ENCODE measurements at places on chromosomes 16 and 17.

DNA sequence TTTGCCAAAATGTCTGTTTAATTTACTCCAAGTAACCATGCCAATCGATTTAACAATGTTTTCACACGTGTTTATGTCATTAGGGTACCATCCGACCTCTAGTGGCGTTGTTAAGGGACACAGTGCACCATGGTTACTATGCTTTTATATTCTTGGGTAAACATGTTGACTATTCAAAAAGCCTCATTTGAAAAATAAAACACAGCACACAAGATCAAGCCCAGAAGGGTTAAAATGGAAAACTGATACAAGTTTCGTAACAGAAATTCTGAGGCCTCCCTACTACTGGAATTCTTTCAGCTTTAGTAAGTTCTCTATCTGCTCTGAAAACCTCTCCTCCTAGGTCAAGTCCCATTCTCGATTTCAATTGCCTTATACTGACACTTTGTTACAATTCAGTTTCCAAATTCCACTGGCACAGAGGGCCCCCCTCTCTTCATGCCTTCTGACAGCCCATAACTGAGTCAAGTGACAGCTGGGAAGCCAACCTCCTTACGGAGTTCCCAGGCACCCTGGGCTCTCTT lies 2.1 kb downstream of the CFAP20 start:
- peak; percentile 83 for DNase-seq

DNA sequence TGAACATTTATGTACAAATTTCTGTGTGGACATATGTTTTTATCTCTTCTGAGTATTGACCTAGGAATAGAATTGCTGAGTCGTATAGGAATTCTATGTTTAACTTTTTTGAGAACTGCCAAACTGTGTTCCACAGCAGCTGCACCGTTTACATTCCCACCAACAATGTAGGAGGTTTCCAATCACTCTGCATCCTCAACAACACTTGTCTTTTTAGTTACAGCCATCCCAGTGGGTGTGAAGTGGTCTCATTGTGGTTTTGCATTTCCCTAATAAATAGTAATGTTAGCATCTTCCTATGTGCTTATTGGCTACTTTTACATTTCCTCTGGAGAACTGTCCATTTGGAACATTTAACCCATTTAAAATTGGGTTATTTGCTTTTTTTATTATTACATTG lies 36.6 kb upstream of the NACA2 start:
- no peak for DNase-seq

GRCh38 chr17:63917646-63918045 lies 993 bp downstream of the GH1 start:
- no peak for DNase-seq

GRCh38 chr16:25014500-25015147 lies 545 bp downstream of the ARHGAP17 start:
- peak; percentile 32 for DNase-seq

DNA sequence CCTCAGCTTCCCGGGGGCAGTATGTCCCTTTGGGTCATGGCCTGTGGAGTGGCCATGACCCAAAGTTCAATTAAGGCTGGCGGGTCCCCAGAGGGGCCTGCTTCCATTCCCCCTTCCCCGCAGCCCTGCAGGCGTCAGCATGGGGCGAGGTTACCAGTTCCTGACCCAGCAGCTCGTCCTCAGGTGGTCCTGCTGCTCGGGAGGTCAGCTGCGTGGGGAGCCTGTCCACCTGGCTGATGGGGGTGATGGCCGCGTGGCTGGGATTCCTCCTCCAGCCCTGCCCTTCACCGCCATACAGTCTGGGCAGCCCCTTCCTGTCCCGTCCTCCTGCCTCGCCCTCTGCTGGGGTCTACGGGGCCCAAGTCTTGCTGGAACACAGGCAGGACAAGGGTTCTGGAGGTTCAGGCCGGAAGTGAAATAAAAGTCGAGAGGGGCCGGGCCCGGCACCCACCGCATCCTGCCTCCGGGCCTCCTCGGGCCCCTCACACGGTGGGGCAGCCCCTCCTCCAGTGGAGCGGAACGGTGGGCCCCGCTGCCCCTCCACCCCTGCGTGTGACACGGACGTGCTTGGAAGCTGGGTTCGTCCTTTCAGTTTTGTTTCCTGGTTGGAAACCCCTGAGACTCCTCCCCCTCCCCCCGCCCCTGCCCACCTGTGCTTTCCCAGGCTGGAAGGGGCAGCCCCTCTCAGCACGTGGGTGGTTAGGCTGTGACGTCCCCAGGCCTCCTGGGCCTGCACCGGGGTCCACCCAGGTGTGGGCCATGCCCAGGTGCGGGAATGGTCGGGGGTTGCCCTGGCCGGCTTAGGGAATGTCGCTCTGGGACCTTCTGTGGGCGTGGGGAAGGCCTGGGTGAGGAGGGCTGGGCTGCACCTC lies 6.8 kb downstream of the UBALD2 start:
- no peak for DNase-seq

DNA sequence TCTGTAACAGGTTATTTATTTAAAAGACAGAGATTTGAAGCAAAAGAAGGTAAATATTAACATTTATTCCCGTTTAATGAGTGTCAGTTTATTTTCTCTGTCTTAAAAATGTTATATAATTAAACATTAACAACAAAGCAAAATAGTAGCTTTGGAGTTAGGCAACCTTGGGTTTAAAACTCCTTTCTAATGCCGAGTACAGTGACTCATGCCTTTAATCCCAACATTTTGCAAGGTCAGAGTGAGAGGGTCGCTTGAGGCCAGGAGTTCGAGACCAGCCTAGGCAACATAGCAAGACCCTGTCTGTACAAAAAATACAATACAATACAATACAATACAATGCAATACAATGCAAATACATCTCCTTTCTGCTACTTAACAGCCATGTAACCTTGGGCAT lies 128.7 kb downstream of the CHD9 start:
- no peak for DNase-seq

GRCh38 chr16:74578433-74578832 lies 28.5 kb downstream of the GLG1 start:
- DNase-seq = no peak

GRCh38 chr17:80527016-80527645 lies 17.5 kb upstream of the RPTOR start:
- peak; percentile 43 for DNase-seq

GRCh38 chr16:57102888-57103851 lies 10.8 kb downstream of the CPNE2 start:
- no peak for DNase-seq

- DNase-seq = no peak
Measured at GRCh38 chr16:543301-544164, 16.0 kb downstream of the CAPN15 start.

DNA sequence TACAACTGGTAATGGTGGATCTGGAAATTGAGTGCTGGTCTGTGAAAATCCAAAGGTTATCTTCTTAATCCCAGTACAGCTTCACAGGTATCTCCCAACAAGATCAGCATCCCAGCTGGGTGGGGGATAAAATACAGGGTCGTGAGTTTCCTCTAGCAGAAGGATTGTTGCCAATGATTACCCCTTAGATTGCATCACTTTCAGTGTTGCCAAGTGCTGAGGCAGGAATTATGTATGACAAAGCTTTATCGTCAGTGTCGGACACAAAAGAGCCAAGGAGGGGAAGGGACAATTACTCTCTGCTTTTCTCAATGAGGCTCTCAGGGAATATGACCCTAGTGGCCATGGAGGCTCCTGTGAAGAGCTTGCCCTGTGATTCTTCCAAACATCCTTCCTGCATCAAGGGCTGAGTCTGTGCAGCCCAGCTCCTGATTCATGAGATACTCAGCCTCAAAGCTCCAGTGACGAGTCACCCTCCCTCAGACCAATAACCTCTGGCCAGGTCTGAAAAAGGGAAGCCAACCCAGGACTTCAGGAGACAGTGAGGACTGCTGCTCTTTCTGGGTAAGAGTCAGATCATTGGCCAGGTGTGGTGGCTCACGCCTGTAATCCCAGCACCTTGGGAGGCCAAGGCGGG lies 15.0 kb downstream of the OR1F1 start:
- DNase-seq = no peak

DNA sequence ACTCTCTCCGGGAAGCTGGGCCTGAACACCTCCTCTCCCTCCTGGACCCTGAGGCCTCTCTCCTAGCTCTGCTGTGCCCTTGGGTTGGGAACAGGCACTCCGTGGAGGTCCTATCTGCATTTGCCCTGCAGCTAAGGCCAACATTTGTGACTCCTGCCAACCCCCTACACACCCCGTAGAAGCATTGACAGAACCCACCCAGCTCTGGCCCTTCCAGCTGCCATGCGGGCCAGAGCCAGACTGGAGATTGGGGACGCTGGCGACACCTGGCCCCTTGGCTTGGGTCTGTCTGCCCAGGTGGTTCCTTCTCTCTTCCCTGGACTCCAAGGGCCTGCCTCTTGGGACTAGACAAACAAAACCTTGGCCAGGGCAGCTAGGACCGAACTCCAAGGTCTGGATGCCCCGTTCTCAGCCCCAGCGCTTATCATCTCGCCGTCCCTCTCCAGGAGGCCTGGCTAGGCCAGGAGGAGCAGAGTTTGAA lies 644 bp upstream of the RHBDF2 start:
- DNase-seq = no peak

- no peak for DNase-seq
Measured at GRCh38 chr16:69266334-69267063, 44.7 kb upstream of the VPS4A start.

- peak; percentile 98 for DNase-seq
Measured at GRCh38 chr16:86355531-86355930, 154.8 kb upstream of the FOXF1 start.

DNA sequence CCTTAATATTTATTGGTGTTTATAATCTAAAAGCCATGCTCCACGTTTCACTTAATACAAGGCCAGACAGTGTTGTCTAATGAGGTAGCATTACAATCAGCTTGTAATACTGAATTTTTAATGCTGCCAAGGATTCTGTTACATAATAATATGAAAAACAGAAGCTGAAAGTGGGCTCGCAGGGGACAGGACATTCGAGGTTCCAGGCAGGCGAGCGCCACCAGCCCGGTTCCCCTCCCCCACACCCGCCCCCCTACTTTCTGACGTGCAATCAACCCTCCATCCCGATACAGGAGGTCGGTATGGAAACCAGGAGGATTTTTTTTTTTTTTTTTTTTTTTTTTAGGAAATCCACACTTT lies 6.2 kb upstream of the ZFHX3 start:
- no peak for DNase-seq

GRCh38 chr16:68915589-68915988 lies 72.3 kb downstream of the TANGO6 start:
- no peak for DNase-seq

DNA sequence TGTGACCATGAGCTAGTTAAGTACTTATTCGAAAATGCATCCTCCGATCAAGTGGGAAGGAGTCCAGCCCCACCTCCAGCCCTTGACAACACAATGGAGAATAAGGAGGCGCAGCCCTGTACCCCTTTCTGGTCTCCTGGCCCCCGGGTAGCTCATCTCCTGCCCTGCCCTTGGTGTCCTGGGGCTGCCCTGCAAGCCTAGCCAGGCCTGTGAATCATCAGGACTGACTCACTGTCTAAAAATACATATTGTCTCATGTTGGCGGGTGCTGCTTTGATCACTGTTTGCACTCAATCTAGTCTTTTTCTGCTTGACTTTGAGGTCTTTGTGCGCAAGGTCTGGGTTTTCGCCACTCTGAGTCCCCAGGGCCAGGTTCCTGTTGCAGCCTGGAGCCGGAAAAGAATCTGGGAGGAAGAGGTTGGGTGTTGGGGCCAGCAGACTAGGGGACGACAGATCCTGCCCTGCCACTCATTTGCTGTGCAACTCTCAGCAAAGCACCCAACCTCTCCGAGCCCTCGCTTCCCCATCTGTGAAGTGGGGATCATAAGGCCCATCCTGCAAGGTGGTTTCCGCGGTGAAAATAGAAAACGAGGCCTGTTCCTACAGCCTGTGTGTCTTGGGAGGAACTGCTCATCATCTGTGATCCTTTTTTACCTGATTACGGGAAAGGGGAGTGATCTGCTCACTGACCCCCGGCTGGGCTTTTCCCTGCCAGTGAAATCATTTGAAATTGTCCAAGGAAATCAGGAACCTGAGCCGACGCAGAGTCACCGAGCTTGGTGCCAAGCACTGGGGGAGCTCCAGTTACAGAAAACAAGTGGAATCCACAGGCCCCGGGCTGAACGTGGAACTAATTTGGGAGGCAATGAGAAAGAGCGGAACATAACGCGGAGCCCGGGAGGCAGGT lies 230.4 kb downstream of the PARN start:
- peak; percentile 65 for DNase-seq

DNA sequence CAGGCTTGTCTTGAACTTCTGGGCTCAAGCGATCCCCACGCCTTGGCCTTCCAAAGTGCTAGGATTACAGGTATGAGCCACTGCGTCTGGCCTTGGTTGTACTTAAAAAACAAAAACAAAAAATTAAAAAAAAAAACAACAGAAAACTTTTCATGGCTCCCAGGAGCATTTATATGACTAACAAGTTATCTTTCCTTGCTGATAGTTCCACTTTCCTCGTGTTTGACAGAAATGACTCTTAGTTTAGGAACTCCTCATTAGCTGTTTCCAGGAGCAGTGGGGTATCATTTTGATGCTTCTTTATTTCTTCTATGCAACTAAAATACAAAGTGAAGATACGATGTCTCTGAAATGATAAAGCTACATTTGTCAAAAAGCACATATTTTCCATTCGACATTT lies 165.4 kb downstream of the PRKCA start:
- peak; percentile 40 for DNase-seq

DNA sequence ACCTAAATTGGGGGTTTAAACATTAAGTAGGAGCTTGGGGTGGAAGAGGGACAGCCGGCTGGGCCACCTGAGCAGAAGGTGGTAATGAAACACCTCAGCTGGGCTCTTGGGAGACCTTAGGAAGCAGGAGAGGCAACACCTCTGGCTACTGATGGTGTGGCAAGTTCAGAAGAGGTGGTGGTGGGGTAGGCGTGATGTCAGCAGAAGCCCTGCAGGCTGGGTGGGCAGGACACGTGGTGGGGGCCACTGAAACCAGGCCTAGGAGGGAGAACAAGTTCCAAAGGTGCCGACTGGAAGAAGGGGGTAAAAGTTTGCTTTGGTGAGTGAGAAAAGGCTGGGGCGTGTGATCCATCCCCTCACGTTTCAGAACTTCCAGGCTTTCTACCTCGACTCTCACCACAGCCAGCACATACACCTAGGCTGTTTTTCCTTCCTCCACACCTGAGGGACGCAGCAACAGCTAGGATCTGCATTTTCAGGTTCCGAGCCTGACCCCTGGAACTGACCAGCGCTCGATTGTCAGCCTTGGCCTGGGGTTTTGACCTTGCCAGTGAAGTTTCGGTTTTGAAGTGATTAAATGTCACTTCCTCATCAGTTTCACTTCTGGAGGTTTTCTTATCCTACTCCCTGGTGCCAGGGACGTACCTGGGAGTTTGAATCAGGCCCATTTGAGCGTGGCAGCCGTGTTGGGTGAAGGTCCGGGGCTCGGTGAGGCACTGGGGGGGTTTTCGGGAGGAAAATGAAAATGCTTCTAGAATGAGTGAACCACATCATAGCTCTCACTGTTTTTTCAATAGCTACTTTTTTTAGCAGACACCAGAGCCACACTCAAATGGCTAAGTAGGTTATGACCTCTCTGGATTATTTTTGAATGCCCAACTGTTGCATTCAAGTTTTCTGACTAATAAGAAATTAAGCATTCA lies 10.0 kb downstream of the SNN start:
- DNase-seq = no peak
